ENCODE measurements at places on chromosomes 11 and 22.

DNA sequence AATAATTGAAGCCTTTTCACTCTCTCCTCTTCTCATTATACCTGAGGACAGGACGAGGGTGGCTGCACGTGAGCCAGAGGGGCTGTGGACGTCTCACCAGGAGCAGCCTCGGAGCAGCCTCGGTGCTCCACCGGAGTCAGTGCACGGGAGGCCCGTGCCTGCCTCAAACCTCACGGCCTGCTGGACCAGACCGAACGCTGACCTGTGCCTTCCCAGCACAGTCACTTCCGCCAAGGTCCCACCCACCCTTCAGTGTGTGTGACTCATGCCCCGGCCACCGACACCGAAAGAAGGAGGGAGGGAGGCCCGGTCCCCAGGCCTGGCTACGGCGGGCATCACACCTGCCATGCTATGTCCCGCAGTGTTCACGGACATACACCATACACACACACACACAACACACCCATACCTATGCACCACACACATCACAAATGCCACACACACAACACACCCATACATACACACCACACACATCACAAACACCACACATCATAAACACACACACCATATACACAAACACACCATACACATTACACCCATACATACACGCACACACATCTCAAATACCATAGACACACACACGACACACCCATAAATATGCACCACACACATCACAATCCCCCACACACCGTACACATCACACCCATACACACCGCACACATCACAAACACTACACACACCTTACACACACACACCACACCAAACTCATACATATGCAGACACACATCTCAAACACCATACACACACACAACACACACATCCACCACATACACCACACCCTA is 1506.5 kb downstream of the TBC1D22A start:
- DNase-seq = no peak

GRCh38 chr22:21054714-21055563 is 9.2 kb downstream of the LRRC74B start:
- no peak for DNase-seq

GRCh38 chr11:61059260-61059752 is 43.0 kb upstream of the CD5 start:
- no peak for DNase-seq

- no peak for DNase-seq
Measured at GRCh38 chr11:86210898-86211297, 33.7 kb upstream of the EED start.

DNA sequence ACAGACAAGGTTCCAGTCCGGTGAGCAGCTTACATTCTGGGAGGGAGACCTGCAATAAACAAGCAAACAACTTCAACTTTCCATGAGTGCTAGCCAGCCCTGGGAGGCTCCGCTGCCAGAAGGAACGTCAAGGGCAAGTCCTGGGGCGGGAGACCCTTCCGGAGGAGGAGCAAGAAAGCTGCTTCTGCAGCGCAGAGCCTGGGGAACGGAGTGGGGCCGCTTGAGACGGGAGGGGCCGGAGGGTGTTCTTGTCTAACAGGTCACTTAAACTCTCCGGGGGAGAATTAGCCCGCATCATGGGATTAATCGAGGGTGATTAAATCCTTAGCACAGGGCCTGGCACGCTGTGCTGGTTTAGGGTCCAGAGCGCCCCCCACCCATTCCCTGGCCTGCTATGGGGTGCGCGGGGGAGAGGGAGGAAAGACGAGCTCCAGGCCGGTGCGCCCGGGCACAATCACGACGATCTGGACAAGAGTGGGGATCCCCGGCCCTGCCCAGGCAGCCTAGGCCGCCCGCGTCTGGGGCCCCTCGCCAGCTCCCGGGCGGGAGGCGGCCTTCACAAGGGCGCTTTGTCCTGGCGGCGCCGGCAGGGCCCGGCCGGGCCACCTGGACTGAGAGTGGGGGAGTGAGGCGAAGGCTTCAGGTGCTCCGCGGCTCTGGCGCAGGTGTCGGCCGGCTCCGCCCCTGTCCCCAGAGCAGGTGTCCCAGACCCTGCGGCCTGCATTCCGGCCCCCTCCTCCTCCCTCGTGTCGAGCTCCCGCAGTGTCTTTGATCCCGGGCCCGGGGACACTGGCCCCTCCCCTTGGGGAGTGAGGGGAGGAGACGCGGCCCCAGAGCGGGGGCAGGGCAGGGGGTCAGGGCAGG is 663 bp upstream of the LARGE2 start:
- DNase-seq = no peak

DNA sequence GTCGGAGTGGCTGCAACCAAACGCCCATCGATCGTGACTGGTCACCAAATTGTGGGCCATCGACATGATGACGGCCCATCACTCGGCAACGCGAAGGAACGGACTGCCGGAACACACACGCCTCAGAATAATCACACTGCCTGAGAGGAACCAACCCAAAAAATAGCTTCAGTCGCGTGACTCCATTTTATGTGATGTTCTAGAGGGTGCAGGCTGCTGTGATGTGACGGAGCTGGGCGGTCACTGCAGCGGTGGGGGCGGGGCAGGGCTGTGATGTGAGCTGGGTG is 174.6 kb downstream of the CTTN start:
- DNase-seq = no peak

GRCh38 chr11:62186195-62186594 is 3.8 kb upstream of the SCGB1D1 start:
- no peak for DNase-seq

GRCh38 chr22:25366876-25367466 is 147.5 kb downstream of the CRYBB2 start:
- DNase-seq = no peak

DNA sequence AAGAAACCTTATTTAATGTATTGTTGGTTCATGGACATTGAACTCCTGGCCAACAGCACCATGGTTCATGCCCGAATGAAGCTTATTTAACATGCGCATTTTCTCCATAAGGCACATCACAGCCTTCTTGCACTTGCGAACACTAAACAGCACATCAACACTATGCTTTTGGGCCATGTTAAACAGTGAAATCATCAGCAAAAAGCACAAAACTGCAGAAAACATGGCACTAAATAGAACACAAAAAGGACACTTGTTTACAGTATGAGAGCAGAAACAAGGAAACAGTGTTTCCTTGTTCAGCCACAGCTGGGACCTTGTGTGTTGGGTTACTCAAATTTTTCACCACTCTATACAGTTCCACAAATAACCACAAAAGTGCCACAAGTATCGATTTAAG is 122.3 kb downstream of the MSANTD4 start:
- DNase-seq = no peak

- DNase-seq = no peak
Measured at GRCh38 chr11:8863838-8864237, 47.2 kb upstream of the AKIP1 start.

GRCh38 chr11:120971825-120972224 is 52.1 kb upstream of the TBCEL start:
- no peak for DNase-seq

- DNase-seq = no peak
Measured at GRCh38 chr11:130671801-130672700, 223.6 kb downstream of the ADAMTS15 start.

Measured in CD8-positive, alpha-beta memory T cell (primary cell).